Epithelial cell of proximal tubule (primary cell): ENCODE measurements at places on chromosomes 4 and X. TPM values are rescaled to one million over a fixed set of nuclear protein-coding genes. Genes with fewer than 3 reads are reported as not detected.

Gene CYP4V2
- 3.2 and 8.7 TPM in 2 replicates for total RNA-seq

Gene NKX1-1
- total RNA-seq: not detected in 2 replicates

Gene FHIP1A
- 8.5 and 17.0 TPM in 2 replicates for total RNA-seq

Gene MAOB
- total RNA-seq: 0.14 and 1.9 TPM in 2 replicates

Gene GPRASP3
- total RNA-seq: 1.5 and 2.0 TPM in 2 replicates

Gene SPACA5
- 0.51 TPM in 1 of 2 replicates, not detected in the other for total RNA-seq

Gene CNGA2
- total RNA-seq: not detected in 2 replicates

Gene DOK7
- 0.51 and 0.81 TPM in 2 replicates for total RNA-seq

Gene PCDH11X
- total RNA-seq: not detected in 2 replicates

Gene S100G
- total RNA-seq: not detected in 2 replicates

Gene PCDH7
- total RNA-seq: 1.9 and 3.0 TPM in 2 replicates

Gene DMRTC1
- total RNA-seq: not detected in 2 replicates

Gene AWAT2
- total RNA-seq: not detected in 2 replicates

Gene TMEM271
- total RNA-seq: not detected in 2 replicates

Gene PCDH19
- total RNA-seq: 0.22 and 0.52 TPM in 2 replicates

Gene SPANXN4
- not detected in 2 replicates for total RNA-seq

Gene AMBN
- not detected in 2 replicates for total RNA-seq

Gene GPR50
- not detected in 2 replicates for total RNA-seq

Gene FOXP3
- 0.07 TPM in 1 of 2 replicates, not detected in the other for total RNA-seq

Gene NMU
- 8.2 and 22.5 TPM in 2 replicates for total RNA-seq

Gene FAM120C
- 4.4 and 6.2 TPM in 2 replicates for total RNA-seq

Gene NXF2
- not detected in 2 replicates for total RNA-seq

Gene SPIN2A
- 0.14 TPM in 1 of 2 replicates, not detected in the other for total RNA-seq

Gene BTC
- total RNA-seq: 3.6 and 5.4 TPM in 2 replicates

Gene IL15
- total RNA-seq: 3.7 and 7.7 TPM in 2 replicates

Gene CC2D2A
- 15.2 and 15.8 TPM in 2 replicates for total RNA-seq

Gene BEX5
- 1.0 and 14.0 TPM in 2 replicates for total RNA-seq

Gene ZMYM3
- 13.8 and 14.6 TPM in 2 replicates for total RNA-seq

Gene ARAP2
- total RNA-seq: 8.7 and 10.1 TPM in 2 replicates

Gene PASD1
- not detected in 2 replicates for total RNA-seq

Gene HSFX1
- total RNA-seq: 0.51 TPM in 1 of 2 replicates, not detected in the other

Gene HMX1
- not detected in 2 replicates for total RNA-seq

Gene FAM156A
- 5.0 and 12.6 TPM in 2 replicates for total RNA-seq

Gene CLIC2
- not detected in 2 replicates for total RNA-seq

Gene FMR1NB
- total RNA-seq: not detected in 2 replicates

Gene INTU
- total RNA-seq: 1.6 and 4.3 TPM in 2 replicates

Gene NHS
- total RNA-seq: 7.6 and 9.0 TPM in 2 replicates

Gene NDST3
- 1.4 TPM in 1 of 2 replicates, not detected in the other for total RNA-seq

Gene BEX4
- 34.2 and 46.4 TPM in 2 replicates for total RNA-seq

Gene TMPRSS11A
- not detected in 2 replicates for total RNA-seq

Gene FHDC1
- 0.72 and 2.1 TPM in 2 replicates for total RNA-seq

Gene ADH1A
- not detected in 2 replicates for total RNA-seq

Gene ZCCHC12
- 0.14 and 0.46 TPM in 2 replicates for total RNA-seq

Gene ASB5
- total RNA-seq: not detected in 2 replicates

Gene RNF150
- 0.58 and 0.69 TPM in 2 replicates for total RNA-seq

Gene ZNF674
- 0.75 and 2.0 TPM in 2 replicates for total RNA-seq

Gene ADAMTS3
- total RNA-seq: 4.6 and 4.7 TPM in 2 replicates

Gene GPM6B
- total RNA-seq: 1.5 and 3.6 TPM in 2 replicates

Gene MANBA
- 8.1 and 9.1 TPM in 2 replicates for total RNA-seq

Gene C1QTNF7
- total RNA-seq: not detected in 2 replicates

Gene CXCL1
- total RNA-seq: 100 and 158 TPM in 2 replicates

Gene UGT2B10
- total RNA-seq: not detected in 2 replicates

Gene TLR10
- not detected in 2 replicates for total RNA-seq

Gene MSANTD1
- 0.14 TPM in 1 of 2 replicates, not detected in the other for total RNA-seq
